ENCODE measurements at places on chromosomes 2 and 18.

DNA sequence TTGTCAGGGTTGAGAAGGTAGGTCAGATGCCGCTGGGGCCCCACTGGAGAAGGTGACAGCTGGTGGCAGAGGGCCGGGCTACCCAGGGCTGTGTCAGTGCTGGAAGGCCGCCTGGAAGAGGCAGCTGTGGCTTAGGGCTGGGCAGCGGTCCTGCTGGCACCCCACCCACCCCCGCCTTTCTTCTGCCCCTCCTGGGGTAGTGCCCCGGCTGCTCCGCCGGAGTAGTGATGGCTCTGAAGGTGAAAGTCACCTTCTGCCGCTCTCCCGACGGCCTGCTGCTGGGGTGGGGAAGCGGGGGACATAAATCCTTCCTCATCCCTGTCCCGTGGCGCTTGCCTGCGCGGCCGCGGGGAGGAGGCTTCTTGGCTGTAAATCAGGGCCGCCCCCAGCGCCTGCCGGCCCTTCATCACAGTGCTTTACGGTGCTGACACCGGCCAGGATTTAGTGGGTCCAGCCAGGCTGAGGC, 332.2 kb downstream of the DYSF start:
- no peak for DNase-seq

GRCh38 chr2:36801088-36801487, 104.6 kb downstream of the VIT start:
- no peak for DNase-seq

DNA sequence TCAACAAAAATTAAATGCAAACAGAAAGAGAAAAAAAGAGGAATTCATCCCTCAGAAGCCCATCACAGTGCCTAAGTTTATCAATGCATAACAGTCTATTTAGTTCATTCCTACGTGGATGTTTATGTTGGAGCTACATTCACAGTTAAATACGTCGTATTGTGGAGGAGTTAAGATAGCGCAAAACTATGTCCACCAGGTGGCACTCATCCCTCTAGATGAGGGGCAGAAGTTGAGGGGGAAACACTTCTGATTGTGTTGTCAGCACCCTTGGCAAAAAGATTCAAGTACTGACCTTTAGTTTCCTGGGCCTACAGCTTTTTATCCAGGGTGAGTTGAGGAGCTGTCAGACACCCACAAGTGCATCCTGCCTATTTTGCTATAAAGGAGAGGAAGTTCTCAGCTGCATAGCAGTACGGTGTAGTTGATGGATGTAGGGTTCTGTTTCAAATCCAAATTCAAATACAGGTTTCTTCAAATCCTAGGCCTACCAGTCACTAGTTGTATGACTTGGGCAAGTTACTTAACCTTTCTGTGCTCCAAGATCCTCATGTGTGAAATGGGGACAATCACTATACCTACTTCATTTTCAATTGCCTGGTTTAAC, 26.8 kb upstream of the MYO1B start:
- peak; percentile 55 for DNase-seq

- no peak for DNase-seq
Observed at GRCh38 chr2:65316072-65316471, 88.4 kb downstream of the ACTR2 start.

- DNase-seq, result no peak
Observed at GRCh38 chr18:57649556-57650500, 28.2 kb upstream of the NARS1 start.

- DNase-seq, result no peak
Observed at GRCh38 chr18:60722742-60723141, 350.2 kb upstream of the MC4R start.

DNA sequence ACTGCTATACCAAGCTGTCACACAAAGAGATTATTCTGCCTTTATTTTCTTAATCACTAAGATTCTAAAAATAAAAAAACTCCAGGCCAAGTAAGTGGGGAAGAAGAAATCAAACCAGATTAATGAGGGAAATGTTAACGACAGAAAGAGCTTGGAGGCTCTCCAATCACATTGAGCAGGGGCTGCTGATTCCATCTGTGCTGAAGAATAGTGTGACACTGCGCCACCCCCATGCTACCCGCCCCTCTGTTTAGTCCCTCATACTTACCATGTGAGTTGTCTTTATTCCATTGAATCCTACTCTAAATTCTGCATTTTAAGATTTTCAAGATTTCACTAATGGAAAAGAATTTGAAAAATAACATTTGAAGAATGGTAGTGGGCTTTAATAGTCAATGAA, 998.0 kb upstream of the CDH2 start:
- DNase-seq, result no peak

DNA sequence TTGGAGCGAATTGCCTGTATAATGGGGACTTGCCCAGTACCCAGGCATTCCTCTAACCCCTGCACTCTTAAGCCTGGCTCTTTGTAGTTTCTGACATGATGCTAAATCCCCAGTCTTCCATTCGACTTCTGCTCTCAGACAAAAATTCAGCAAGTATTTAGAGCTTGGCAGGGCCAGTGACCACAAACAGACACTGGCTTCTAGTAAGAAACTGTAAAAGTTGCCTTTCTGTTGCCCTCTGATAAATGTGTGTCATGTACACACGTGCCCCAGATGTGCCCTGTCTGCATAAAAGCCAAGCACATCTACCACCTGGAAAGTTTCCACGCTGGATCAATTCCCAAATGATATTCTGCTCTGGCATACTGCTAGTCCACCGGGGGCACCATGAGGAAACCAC, 18.0 kb downstream of the PAX3 start:
- DNase-seq, result no peak

GRCh38 chr2:151423760-151424159, 14.1 kb downstream of the RIF1 start:
- DNase-seq, result no peak

DNA sequence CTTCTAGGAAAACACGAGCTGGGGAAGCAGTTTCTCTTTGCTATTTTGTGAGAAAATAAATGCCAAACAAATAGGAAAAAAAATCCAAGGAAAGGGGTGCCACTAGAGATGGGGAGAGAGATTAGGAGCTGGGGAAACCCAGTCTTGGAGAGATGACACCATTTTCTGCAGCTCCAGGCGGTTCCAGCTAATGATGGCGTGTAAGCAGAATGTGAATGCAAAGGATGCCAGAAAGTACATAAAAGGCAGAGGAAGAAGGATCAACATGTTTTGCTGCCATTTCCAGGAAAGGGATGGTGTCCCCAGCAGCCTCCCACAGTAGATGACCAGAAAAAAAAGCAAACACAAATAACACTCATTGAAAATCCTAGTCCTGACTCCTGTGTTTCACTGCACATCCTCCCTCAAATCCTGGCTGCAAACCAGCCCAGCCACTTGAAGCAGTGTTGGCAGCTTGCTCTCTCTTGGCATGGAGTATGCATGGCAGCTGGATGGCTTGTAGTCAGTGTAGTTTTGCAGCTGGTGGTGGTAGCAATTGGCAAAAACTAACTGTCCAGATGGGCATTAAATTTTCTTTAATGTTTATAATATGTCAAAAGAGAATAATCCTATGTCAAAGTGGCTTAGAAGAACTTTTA, 93.6 kb downstream of the FTCDNL1 start:
- DNase-seq, result no peak

- no peak for DNase-seq
Observed at GRCh38 chr2:167783261-167784083, 463.9 kb downstream of the STK39 start.

DNA sequence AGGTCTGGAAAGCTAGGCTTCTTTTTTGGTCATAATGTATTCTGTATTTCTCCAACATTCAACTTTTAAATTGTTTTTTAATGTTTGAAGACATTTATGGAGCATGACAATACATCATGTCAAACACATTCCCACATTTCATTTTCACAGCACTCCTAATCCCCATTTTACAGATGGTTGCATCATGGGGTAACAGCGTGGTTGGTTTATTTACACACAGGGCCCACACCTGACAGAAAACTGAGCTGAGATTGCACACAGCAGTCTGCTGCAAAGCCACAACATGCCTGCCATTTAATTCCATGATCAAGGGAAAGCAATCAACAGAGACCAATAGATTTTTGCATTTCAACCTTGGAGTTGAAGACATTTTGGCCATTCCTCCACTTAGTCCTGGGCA, 335.7 kb upstream of the MGAT5 start:
- DNase-seq, result no peak

DNA sequence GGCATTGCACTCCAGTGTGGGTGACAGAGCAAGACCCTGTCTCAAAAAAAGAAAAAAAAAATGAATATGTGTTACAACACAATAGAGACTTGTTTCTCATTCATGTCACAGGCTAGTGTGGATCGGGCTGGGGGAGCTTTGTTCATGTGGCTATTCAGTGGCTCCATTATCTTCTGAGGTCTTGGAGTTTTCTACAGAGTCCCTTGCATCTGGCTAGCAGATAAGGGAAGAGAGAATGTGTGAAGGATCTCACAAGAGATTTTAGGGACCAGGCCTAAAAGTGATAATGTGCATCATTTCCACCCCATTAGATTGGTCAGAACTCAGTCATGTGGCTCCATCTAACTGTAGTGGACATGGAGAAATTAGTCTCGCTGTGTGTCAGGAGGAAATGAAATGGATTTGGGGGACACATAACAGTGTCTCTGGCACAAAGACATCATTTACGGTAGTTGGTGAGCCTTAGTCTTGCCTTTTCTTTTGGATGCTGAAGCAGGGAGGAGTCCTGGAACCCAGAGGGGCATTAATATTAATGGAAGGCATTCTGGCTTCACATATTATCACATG, 32.4 kb upstream of the CASP10 start:
- no peak for DNase-seq

DNA sequence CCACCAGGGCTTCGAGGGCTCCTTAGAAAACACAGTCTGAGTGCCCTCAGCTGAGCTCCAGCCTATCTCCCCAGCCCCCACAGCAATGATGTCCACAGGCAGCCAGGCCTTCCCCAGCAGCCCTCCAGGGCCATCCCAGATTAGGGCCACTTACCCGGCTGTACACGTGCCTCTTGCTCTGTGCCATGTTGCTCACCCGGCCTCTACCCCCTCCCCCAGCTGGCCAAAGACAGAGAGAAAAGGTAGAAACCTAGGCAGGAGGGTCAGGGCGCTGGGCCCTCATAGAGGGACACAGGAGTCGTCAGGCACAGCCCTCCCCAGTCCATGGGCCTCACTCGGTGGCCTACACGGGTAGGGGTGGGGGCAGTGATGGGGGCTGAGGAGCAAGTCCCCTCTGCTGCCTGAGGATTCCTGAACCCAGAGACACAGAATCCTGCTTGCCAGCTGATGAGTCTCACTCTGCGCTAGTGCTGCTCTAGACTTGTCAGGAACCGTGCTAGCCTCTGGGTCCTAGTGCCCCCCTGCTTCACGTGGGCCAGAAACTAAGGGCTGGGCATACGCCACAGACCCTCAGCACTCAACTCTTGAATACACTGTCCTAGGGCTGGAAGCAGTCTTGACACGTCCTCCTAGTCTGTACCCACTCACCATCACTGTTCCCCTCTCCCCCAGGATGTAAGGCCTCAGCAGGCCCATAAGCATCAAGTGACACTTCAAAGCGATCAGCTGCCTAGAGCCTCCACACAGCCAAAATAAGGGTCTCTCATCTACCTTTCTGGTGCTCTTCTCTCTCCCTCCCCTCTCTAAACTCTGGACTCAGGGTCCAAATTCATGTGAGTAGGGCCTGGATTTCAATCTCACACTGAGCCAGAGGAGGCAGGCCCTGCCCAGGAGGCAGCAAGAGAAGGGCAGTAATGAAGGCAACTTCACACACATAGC, at the start of gene DCTN1:
Gene DCTN1 (minus strand): TSS at position 461 of the 939 bp plus-strand sequence. CDS start 274 bp downstream, at position 187.
- no peak for DNase-seq

DNA sequence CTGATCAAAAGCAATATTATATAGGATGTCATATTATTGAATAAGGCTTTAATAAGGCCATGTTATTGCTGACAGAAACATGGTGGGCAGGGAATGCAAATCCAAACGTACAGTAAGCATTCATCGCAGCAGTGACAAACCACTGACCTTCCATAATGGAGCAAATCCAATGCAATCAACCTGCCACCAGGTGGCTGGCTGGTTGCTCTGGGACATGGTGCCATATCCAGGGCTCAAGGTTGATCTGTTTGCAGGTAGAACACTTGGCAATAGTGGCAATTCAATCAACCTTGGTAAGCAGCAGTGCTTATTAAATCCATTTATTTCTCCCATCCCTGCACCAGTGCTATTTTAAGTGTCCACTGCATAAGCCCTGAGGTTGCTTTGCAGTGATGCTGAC, 75.4 kb downstream of the CERKL start:
- DNase-seq, result no peak
